ENCODE measurements at places on chromosomes 16 and 17. TPM values are rescaled to one million over a fixed set of nuclear protein-coding genes. Genes with fewer than 3 reads are reported as not detected.

The SHISA6 gene
- total RNA-seq, result not detected

The SLFN12L gene
- not detected for total RNA-seq

The EMP2 gene
- total RNA-seq, result 8.8 TPM

The ALOX12 gene
- total RNA-seq, result not detected

The C17orf107 gene
- 1.6 TPM for total RNA-seq

The CMC2 gene
- 55.0 TPM for total RNA-seq
